ENCODE measurements at places on chromosomes 12 and 14.

DNA sequence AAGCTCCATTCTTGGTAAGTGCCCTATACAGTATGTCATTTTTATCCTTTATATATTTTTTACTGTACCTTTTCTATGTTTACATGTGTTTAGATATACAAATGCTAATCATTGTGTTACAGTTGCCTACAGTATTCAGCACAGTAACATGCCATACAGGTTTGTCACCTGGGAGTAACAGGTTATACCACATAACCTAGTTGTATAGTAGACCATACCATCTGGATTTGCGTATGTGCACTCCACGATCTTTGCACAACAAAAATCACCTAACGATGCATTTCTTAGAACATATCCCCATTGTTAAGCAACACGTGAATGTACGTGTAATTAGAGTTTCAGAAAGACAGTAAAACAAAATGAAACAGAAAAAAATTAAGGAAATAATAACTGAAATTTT, 11.9 kb upstream of the ANO2 start:
- DNase-seq = no peak

GRCh38 chr12:117147639-117148038, 42.6 kb downstream of the FBXO21 start:
- no peak for DNase-seq

- DNase-seq = no peak
Observed at GRCh38 chr14:83462759-83463158, 1929.1 kb upstream of the SEL1L start.

DNA sequence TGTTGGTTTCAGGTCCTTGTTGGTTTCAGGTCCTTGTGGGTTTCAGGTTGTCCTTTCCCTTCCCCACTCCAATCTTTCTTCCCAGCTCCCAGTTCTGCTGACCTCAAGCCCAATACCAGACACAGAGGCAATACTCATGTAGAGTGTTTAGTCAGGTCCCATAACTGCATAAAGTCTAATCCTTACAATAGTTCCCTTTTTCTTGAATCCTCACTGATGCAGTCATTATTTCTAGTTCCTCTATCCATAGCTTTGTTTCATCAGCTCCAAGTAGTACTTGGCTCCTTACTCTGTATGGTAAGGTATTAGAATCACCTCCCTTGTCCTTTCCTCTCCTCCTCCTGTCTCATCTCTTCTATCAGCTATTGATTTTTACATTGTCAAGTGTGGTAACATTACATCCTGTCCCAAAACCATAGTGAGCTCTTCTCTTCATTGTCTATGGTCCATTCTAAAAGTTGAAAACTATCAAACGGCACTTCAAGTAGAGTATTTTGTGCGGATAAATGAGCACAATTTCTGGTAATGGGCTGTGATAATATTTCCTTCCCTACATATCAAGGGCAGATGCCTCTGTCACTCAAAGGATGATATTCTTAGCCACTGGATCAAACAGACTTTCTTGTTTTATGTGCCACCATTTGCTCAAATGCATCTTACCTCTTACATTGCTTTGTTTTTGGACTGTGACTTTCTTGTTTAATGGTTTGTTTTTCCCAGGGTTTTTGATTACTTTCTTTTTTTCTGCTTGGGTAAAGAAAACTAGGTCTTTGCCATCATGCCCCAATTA, 57.2 kb upstream of the JDP2 start:
- DNase-seq = no peak

GRCh38 chr12:41904041-41904440, 240.6 kb downstream of the GXYLT1 start:
- DNase-seq = no peak

DNA sequence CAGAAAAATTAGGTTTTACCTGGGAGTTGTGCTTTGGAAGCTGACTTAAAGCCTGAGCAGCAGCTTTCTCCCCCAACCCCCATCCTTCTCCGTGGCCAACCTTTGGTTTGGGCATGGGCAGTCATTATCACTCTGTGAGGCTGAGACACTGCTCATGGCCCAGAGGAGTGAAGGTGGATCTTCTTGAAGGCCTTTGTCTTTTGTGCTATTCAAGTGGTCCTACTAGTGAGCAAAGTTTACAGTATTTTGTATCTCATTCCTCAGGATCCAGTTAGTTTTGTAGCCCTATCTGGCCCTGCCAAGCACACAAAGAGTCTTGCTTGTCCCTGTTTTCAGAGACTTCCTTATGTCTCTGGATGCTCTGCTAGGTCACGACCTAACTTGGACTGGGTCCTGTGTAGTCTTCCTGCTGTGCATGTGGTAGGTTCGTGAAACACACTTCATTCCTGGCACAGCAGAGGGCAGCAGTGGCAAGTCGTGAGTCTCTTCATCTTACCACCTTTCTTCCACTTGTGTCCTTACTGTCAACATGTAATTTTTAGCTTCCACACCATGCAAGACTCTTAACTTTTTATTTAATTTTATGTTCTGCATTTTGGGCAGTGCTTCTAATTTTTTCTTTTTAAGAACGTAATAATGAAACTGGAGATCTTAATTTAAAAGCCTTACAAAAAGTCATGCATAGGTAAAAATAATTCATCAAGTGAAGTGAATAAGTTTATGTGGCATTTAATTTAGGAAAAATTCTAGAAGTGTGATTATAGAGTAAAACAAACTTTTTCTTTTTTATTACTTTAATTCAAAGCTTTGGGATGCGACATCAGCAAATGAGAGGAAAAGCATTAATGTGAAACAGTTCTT, 53.7 kb downstream of the APAF1 start:
- DNase-seq = peak; percentile 10

DNA sequence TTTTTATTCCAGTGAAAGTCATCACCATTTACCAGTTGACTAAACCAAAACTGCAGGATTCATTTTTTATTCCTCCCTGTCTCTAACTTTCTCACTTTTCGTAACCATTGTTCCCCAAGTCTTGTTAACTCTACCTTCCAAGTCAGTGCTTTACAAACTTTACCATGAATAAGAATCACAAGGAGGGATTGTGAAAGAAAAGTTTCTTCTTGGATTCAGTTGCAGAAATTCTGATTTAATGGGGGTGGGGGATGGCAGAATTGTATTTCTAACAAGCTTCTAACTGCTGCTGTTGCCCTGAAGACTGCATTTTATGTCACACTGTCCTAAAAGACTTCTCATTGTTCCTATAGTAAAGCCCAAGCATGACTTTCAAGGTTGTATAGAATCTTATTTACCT, 5.0 kb upstream of the RAB21 start:
- no peak for DNase-seq

DNA sequence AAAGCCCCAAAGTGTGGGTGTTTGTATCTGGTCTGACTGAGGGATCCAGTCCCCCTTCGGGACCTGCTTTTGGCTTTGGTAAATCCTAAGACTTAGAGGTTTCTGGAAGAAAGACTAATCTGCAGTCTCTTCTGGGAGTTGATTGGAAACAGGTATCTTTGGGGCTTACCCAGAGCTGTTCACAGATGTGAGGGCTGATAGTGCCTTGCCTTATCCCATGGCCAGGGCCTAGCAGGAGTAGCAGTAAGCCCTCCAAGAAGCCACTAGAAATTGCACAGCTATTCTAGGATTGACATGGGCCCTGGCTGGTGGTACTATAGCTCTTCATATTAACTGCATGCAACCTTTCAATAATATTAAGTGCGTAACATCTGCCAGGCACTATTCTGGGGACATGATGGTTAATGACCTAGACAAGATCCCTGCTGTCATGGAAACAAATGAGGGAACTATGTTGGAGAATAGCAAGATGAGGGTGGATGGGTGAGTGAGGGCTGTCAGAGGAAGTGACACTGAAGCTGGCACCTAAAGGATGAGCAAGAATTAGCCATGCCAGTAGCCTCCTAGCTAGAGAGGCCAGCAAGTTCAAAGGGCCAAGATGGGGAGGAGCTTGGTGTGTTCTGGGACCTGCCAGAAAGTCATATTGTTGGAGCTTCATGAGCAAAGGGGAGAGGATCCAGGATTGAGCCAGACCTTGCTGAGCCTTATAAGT, 71.7 kb downstream of the CRADD start:
- no peak for DNase-seq

GRCh38 chr12:101647711-101648110, 49.7 kb upstream of the CHPT1 start:
- DNase-seq = no peak

DNA sequence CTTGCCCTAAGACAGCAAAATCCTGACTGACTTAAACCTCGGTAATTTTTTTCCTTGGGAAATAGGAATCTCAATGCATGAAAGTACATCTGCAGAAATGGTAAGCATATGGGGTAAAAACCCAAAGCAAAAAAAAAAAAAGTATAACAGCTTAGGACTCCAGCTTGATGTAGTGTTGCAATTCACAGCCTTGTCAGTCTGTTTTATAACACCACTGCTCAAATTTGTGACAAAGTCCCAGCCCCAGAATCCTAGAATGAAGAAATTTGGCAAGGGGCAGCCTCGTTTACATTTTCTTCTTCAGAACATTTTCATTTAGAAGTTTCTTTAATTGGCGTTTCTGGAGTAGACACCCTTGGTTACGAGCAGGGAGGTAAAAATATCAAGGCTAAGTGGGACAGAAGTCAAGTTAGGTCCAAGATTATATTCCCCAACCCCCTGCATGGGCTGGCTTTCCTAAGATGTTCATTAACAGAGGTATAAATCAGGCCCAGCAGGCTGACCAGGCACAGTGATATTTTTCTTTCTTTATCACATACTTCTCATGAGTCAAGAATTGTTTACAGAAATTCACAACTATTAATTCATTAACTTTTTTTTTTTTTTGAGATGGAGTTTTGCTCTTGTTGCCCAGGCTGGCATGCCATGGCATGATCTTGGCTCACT, 424.0 kb downstream of the RMST start:
- DNase-seq = no peak

GRCh38 chr12:131831635-131832041, 3.4 kb downstream of the MMP17 start:
- DNase-seq = no peak

GRCh38 chr12:2696136-2696535, 98.6 kb upstream of the FKBP4 start:
- DNase-seq = no peak

GRCh38 chr12:12745576-12746211, 28.5 kb downstream of the CDKN1B start:
- no peak for DNase-seq

DNA sequence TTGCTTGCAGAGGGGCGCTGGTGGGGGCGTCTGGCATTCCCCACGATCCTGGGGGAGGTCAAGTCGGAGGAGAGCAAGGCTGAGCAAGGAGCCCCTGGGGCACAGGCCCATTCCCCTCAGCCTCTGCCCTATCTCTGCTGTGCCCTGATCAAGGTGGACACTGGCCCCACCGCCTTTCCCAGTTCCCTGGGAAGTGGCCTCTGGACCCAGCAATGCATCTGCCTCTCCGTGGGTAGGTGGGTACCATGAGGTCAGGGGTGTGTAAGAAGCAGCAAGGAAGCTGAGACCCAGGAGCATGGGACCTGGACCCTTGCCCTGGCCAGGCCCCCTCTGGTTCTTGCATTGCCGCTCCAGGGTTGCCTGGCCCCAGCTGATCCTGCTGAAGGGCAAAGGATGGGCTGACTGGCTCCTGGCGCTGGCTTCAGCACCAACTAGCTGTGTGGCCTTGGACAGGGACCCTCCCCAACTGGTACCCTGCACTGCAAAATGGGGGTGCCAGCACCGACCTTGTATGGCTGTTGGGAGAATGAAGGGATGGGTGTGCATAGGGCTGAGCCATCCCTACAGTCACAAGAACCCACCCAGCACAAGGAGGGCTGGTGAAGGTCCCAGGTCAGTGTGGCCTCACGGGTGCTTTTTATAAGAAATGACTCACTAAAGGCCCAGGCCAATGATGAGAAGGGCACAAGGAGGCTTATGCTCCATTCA, 19.6 kb downstream of the SLC25A29 start:
- DNase-seq = no peak

- DNase-seq = peak; percentile 6
Observed at GRCh38 chr12:27969624-27970400, 2.7 kb downstream of the PTHLH start.

DNA sequence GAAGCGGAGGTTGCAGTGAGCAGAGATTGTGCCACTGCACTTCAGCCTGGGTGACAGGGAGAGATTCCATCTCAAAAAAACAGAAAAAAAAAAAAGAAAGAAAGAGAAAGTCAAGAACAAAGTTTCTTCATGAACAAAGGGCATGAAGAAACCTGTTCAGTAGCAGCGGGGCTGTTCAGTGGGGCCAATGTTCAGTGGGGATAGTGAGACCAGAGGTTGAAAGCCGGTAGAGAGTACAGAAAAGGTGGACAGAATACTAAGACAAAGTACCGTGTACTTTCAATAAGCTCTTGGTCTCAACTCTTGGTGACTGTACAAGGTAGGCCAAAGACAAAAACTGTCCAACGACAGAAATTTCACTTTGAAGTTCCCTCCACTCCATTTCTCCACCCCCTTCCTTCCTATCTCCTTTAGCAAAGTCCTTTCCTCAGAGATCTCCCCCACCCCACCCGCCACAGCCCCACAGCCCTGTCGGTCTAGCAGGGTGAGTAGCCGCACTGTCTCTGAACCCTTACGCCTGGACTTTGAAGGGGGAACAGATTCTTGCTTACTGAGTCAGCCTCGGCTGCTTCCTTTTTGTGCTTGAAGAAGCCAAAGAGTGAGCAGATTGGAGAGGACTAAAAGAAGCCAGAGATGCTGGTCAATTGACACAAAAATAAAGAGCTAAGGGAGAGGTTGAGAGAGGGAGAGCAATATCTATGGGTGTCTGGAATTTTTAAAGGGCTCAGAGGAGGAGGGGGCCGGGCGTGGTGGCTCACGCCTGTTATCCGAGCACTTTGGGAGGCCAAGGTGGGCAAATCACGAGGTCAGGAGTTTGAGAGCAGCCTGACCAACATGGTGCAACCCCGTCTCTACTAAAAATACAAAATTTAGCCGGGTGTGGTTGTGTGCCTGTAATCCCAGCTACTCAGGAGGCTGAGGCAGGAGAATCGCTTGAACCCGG, 44.2 kb upstream of the FOS start:
- DNase-seq = no peak

GRCh38 chr12:100253437-100253836, 13.4 kb downstream of the DEPDC4 start:
- no peak for DNase-seq

- no peak for DNase-seq
Observed at GRCh38 chr12:108268397-108268796, 70.7 kb downstream of the CMKLR1 start.

DNA sequence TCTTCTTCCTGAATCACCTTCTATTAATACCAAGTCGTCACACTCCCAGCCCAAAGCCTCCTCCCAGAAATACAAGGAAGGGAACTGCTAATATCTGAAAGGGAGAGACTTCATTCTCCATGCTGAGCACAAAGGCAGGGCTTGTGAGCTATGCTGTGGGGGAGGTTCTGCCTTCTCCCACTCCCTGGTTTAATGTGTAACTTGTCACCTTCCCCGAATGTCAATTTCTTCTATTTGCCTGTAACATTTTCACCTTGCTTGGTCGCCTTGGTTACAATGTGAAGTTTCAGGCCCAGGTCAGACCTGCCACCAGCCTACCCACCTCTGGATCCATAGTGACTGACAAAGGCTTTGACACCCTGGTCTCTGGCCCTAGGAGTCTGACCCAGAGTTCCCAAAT, 82.0 kb upstream of the ESRRB start:
- DNase-seq = no peak

DNA sequence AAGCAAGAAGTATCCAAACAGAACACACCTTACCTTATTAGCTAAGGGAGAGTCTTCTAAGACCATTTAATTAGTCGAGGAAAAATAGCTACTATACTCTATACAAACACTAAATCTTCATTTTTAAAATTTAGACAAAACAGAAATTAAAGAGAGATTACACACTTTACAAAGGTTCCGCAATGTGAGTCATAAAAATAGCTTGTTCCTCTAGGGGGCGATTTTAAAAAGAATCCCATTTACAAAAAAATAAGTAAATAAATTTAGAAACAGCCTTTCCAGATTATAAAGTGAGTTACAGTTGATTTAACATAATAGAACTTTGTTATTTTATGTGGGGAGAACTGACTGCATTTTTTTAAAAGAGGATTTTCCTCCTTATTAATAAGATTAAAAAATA, 201.6 kb downstream of the PAX9 start:
- no peak for DNase-seq

All from stimulated activated CD8-positive, alpha-beta memory T cell treated with anti-CD3 and anti-CD28 coated beads, Interleukin-4, amount 100 ng/mL, for 4 hours (primary cell).